ENCODE measurements at places on chromosomes 3 and 15.

GRCh38 chr15:70348581-70349344, 251.0 kb upstream of the TLE3 start:
- peak; percentile 91 for DNase-seq

DNA sequence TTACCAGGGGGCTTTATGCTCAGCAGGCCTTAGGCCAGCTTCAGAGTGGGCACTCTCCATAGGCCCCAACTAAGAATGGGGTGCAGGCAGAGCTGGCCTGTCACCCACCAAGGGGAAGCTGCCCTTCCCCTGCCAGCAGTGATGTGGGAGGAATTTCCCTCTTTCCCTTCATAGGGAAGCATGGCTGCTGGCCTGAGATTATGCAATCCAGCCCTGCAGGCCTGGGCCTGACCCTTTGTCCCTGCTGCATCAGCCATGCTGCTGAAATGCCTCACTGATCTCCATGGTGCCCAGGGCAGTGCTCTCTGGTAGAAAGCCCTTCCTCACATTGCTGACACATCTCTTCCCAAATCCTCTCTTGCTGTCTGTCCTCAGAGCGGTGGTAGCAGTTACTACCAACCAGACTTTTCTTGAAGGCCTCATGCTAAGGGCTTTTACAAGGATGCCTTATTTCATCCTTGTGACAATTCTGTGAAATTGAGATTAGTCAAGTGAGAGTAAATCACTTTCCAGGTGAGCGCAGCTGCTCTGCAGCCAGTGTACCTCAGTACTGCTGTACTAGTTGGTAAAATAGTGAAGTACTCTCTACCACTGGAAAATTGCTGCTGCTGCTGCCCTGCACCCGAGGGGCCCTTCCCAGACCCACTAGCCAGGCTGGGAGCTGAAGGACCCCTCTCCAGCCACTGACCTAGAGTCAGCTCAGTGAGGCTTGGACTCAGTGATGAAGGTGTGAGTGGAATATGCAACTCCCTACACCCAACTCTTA, 33.8 kb downstream of the MRAS start:
- DNase-seq: no peak

DNA sequence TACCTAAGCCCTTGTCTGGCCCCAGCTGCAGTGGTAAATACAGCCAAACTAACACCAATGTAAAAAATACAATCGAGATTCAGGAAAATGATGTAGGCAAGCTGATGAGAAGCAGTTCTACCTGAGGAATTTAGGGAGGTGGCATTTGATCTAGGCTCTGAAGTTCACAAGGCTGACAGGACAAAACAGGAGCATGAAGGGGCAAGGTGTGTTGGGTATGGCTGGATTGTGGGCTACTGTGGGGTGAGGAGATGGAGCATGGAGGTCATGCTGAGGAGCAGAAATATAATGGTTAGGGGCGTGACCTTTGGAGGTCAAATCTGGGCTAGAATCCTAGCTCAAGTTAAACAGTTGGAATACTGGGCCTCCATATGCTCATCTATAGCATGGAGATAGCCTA, 6.5 kb downstream of the NDUFB4 start:
- no peak for DNase-seq

GRCh38 chr3:97825101-97825500, 3.3 kb downstream of the CRYBG3 start:
- DNase-seq: no peak

- no peak for DNase-seq
Measured at GRCh38 chr15:52334491-52335160, 39.0 kb upstream of the MYO5C start.

GRCh38 chr15:89321521-89322410, 12.9 kb downstream of the POLG start:
- no peak for DNase-seq

- DNase-seq: peak; percentile 68
Measured at GRCh38 chr3:49841126-49841696, 15.2 kb downstream of the TRAIP start.

GRCh38 chr3:135929670-135930069, 35.9 kb upstream of the PPP2R3A start:
- DNase-seq: no peak

DNA sequence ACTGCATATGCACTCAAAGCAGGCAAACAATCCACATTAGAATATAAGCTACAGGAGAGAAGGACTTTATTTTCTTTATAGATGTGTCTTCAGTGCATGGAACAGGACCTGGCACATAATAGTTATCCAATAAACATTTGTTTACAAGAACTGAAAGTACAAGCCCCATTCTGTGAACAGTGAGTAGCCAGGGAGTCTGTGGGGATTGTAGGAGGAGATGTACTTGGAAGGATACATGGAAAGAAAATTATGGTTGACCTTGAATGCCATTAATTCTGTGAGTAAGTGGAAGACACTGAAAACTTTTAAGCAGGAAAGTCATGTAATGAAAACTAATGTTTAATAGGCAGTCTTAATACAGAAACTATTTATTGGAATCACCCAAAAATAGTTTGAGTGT, 28.3 kb downstream of the MASP1 start:
- DNase-seq: no peak

- no peak for DNase-seq
Measured at GRCh38 chr15:65571971-65572370, 39.0 kb downstream of the INTS14 start.

- no peak for DNase-seq
Measured at GRCh38 chr15:69895202-69895601, 202.5 kb downstream of the TLE3 start.

GRCh38 chr15:36039996-36040572, 494.1 kb upstream of the DPH6 start:
- no peak for DNase-seq

DNA sequence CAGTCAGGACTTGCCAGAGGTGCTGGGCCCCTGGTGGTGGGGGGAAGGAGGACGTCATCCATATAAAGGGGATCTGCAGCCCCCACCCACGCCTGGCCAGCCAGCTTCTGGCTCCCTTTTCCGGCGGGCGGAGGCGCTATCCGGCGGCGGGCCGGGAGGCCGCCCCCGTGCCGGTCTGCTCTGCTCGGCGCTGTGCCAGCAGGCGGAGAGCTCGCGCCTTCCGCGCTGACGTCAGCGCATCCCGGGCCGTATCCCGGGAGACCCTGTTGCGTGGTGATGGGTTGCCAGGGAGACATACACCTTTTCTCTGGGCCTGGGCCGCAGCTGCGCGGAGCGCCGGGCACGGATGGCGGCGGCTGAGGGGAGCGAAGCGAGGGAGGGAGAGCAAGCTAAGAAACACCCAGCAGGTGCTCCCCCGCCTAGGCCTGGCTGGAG, 1.1 kb downstream of the FAM131A start:
- no peak for DNase-seq

GRCh38 chr3:137692803-137693431, 71.2 kb upstream of the SOX14 start:
- DNase-seq: peak; percentile 57

DNA sequence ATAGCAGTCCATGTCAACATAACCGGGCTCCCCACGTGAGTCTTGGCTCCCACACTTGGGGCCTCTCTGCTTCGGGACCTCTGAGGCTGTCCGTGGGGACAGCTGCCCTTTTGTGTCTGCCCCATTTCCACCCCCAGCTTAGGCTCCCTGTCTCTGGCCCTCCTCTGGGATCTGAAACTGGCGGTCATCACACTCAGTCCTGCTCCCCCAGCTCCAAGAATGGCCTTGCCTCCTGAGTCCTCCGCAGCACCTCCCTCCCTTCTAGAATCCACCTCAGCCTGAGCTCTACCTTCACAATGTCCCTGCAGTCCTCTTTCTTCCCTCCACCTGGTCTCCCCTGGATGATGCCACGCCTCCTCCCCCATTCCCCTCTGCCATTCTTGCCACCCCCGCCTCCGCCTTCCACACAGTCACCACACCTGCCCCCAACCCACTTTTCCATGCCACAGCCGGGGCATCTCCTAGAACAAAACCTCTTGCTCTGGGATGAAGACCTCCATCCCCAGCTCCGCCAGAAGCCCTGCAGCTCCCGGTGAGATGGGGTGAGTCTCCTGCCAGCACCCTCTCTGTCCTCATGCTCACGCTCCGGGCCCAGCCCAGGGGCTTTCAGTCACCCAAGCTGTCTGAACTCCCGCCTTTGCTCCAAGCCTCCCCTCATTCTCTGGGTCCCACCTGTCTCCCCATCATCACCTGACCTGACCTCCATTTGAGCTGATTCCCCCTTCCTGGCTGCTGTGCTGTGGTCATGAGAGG, 7.0 kb upstream of the ZXDC start:
- no peak for DNase-seq
